ENCODE measurements at places on chromosomes 7 and 10. TPM values are rescaled to one million over a fixed set of nuclear protein-coding genes. Genes with fewer than 3 reads are reported as not detected.

DNA sequence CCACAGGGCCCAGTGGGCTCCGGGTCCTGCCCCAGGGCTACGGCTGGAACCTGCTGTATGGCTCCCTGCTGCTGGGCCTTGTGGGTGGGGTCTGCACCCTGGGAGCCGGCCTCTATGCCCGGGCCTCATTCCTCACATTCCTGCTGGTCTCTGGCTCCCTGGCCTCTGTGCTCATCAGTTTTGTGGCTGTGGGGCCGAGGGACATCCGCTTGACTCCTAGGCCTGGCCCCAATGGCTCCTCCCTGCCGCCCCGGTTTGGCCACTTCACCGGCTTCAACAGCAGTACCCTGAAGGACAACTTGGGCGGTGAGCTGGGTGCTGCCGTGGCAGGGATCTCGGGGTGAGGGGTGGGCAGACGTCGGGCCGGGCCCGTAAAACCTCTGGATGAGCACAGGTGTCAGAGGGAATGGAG, 4.4 kb downstream of the SLC12A9 start:
- H3K4me3 ChIP-seq = no peak overlapping the region
- peaks cover 18% of the 10 kb centered on the region for H3K36me3 ChIP-seq
- no peak for DNase-seq
- peaks cover 9% of the 10 kb centered on the region for H3K4me1 ChIP-seq
- no peak overlapping the region for H3K27ac ChIP-seq
- H3K27me3 ChIP-seq = no peaks in the 10 kb centered on the region

DNA sequence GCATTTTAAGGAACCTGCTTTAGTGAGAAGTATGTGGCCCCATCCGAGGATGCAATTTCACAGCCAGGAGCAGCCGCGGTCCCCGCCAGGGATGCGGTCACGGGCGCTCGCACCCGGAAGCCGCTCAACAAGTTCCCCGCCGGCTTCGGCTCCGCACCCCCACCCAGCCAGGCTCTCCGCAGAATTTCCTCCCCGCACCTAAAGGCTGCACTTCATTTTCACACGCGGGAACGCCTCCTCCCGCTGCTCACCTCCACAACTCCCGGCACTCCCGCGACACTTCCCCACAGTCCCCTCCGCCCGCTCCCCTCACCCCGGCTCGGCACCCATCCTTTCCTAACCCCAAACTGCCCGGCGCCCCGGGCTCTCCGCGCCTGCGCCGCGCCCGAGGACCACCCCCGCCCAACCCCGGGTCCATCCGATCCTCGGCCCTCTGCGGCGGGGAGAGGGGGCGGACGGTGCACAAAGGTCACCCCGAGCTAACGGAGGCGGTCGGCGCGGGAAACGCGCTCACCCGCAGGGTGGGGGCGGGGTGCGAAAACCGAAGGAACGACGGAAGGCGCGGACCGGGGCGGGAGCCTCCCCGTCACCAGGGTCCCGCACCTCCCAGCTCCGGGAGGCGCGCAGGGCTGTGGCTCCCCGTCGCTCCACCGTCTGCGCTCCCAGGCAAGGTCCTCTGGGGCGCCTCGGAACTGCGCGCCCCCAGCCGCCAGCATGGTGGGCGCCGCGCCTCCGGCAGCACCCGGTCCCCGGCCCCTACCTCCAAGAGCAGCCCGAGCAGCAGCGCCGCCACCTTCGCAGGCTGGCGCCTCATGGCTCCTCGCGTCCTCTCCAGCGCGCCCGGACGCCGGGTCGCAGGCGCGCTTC, 558 bp downstream of the VOPP1 start:
- H3K27me3 ChIP-seq = no peaks in the 10 kb centered on the region
- peaks cover 24% of the 10 kb centered on the region for H3K4me1 ChIP-seq
- DNase-seq = peak; percentile 79
- H3K4me3 ChIP-seq = peak overlapping the region; percentile 99

GRCh38 chr7:4895766-4896165, 12.2 kb upstream of the RADIL start:
- no peak overlapping the region for H3K4me3 ChIP-seq
- H3K27me3 ChIP-seq = no peaks in the 10 kb centered on the region
- no peaks in the 10 kb centered on the region for H3K36me3 ChIP-seq
- DNase-seq = no peak
- no peaks in the 10 kb centered on the region for H3K4me1 ChIP-seq

- H3K36me3 ChIP-seq = peaks cover 11% of the 10 kb centered on the region
- no peaks in the 10 kb centered on the region for H3K27me3 ChIP-seq
Measured at GRCh38 chr10:69451784-69452251, 553 bp downstream of the TSPAN15 start.

IDE gene
- total RNA-seq = 23.3 TPM

Measured in sigmoid colon (tissue), 7 donors.